Ovary (tissue), 10 donors: ENCODE measurements at places on chromosomes 2 and 18. TPM values are rescaled to one million over a fixed set of nuclear protein-coding genes. Genes with fewer than 3 reads are reported as not detected.

GRCh38 chr2:165835363-165835762 is 41.3 kb upstream of the GALNT3 start:
- no peaks in the 10 kb centered on the region for H3K4me1 ChIP-seq
- no peak overlapping the region for H3K27ac ChIP-seq
- H3K4me3 ChIP-seq = no peak overlapping the region
- H3K36me3 ChIP-seq = no peaks in the 10 kb centered on the region
- H3K27me3 ChIP-seq = no peaks in the 10 kb centered on the region

GRCh38 chr18:12254136-12254819 is at the start of gene CIDEA:
Gene CIDEA (plus strand): TSS chr18:12254361. CDS start chr18:12254384, 23 bp downstream.
- DNase-seq = no peak
- no peaks in the 10 kb centered on the region for H3K36me3 ChIP-seq
- peak within 1 kb of the TSS; percentile 20 for H3K4me3 ChIP-seq
- peaks cover 3% of the 10 kb centered on the region for H3K4me1 ChIP-seq

GRCh38 chr2:177195194-177195593 is 17.4 kb upstream of the HNRNPA3 start:
- H3K27me3 ChIP-seq = no peaks in the 10 kb centered on the region
- DNase-seq = no peak
- no peak overlapping the region for H3K27ac ChIP-seq
- no peak overlapping the region for H3K4me3 ChIP-seq
- no peaks in the 10 kb centered on the region for H3K36me3 ChIP-seq

DNA sequence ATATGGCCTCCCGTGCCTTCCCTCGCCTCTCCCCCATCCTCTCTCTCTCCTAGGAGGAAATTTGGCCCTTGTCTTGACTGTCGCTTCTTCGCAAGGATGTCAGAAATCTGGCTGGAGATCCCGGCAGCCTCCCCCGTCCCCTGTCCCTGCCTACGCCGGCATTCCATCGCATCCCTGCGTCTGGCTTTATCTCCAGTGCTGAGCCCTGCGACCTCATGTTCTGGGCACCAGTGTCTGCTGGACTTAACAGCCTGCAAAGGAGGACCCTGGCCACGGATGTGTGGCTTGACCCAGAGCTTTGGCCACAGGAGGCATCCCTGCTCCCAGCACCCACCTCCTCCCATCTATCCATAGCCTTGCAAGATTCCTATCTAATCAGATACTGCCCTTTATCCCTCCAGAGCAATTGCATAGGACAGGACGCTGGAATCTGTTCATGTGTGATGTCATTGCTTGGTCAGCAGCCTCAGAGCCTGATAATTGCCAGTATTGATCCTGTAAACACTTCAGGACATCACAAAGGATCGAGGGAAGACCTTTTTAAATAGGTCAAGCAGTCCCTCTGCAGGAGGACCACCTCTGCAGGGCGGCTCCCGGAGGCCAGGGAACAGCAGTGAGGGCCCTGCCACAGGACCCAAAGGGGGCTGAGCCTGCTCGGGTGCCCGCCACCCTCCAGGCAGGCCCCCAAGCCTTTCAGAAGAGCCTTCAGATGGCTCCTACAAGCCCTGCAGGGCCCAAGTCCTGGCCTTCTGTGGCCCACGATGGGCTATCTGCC is 168.2 kb downstream of the TWIST2 start:
- H3K36me3 ChIP-seq = no peaks in the 10 kb centered on the region
- no peak overlapping the region for H3K27ac ChIP-seq
- H3K4me3 ChIP-seq = no peak overlapping the region
- no peak for DNase-seq

GRCh38 chr18:10727477-10727876 is 201.7 kb downstream of the NAPG start:
- no peak overlapping the region for H3K27ac ChIP-seq
- no peaks in the 10 kb centered on the region for H3K36me3 ChIP-seq
- no peak for DNase-seq

DNA sequence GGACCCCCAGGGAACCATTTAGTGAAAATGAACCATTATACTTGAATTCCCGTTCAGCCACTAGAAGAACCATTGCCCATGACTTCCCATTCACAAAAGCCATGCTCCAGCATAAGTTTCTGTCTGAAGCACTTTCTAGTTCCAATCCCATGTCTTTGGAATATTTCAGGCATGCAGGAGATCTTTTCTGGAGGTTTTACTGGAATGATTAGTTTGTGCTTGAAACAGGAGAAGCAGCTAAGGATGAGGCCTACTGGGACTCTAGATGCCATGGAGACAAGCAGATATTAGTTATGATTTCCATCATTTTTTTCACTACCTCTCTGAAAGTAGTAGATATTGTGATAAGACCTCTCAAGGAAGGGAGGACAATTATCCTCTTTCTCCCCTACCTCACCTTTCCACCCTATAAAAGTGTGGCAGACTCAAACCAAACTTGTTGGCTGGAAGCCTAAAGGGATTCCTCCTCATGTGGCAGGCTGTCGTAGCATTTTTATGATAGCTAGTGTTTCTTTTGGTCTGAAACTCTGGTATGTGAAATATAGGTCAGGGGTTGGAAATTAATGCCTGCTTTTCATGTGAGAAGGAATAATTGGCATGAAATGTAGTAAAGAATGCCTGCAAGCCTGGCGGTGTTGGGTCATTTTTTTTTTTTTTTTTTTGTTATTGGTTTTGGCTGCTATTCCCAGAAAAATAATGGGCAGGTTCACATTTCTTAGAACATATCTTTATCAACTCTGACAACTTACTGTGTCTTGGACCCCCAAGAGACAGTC is 29.3 kb upstream of the MMADHC start:
- DNase-seq = no peak
- H3K27ac ChIP-seq = no peak overlapping the region
- no peak overlapping the region for H3K4me3 ChIP-seq
- no peaks in the 10 kb centered on the region for H3K36me3 ChIP-seq

The UCN gene
- 1.5 TPM for total RNA-seq

The FAM110C gene
- 13.2 TPM for total RNA-seq

The TUBA4B gene
- 0.83 TPM for total RNA-seq

The COL4A3 gene
- 2.4 TPM for total RNA-seq

The OSR1 gene
- 5.6 TPM for total RNA-seq
